CD4-positive, alpha-beta memory T cell (primary cell): ENCODE measurements at places on chromosomes 2 and 18.

DNA sequence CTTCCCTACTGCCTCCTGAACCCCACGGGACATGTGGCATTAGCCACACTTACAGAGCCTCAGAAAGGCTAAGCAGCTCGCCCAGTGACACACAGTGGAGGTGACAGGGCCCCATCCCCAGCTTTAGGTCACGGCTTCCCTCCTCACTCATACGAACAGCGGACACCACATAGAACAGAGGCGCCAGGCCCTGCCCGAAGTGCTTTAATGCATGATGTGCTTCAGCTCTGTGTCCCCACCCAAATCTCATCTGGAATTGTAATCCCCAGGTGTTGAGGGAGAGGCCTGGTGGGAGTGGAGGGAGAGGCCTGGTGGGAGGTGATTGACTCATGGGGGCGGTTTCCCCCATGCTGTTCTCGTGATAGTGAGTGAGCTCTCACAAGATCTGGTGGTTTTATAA lies 135.3 kb downstream of the PTGR3 start:
- H3K36me3 ChIP-seq = no peaks in the 10 kb centered on the region
- H3K27ac ChIP-seq = no peak overlapping the region
- H3K27me3 ChIP-seq = no peaks in the 10 kb centered on the region
- H3K4me3 ChIP-seq = no peak overlapping the region
- peaks cover 34% of the 10 kb centered on the region for H3K4me1 ChIP-seq

- H3K4me3 ChIP-seq = no peak overlapping the region
- no peaks in the 10 kb centered on the region for H3K4me1 ChIP-seq
- H3K36me3 ChIP-seq = no peaks in the 10 kb centered on the region
- no peak overlapping the region for H3K27ac ChIP-seq
- peak; percentile 21 for DNase-seq
Observed at GRCh38 chr2:94956797-94957391, 68.6 kb upstream of the MAL start.

DNA sequence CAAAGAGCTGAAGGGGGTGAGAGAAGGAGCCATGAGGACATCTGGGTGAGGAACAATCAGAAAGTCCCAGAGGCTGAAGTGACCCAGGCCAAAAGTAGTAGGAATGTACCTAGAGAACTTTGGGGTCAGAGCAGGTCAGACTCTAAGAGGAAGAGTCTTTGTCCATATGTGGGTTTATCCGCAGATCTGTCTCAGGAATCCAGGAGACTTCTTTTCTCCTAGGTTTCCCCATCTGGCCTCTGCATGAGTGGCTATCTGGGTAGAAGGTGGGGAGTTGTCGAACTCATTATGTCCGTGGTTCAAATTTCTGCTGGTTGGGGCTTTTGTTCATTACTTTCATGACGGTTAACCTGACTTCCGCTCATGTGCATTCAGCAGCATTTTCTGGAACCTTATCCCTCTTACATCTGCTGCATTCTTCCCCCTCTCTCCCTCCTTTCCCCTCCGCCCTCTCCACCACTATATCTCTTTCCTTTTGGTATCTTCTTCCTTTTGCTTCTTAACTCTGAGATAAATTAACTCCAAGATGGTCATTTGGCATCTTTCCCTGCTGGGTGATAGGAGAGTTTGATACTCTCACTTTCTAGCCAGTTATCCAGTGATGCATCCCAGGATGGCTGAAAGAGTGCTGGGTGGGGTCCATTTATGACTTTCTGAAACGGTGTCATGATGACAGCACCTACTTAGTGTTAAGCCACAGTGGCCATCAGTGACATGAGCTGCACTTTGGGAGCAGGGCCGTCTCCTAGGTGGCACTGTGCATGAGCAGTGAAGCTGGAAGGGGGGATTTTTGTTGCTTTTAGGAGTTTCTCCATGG lies 2.1 kb downstream of the LIPG start:
- DNase-seq = no peak
- H3K4me3 ChIP-seq = no peak overlapping the region
- no peaks in the 10 kb centered on the region for H3K36me3 ChIP-seq

GRCh38 chr2:98589489-98589888 lies 18.8 kb downstream of the COA5 start:
- no peak for DNase-seq
- H3K4me1 ChIP-seq = no peaks in the 10 kb centered on the region
- no peak overlapping the region for H3K27ac ChIP-seq
- peaks cover 59% of the 10 kb centered on the region for H3K36me3 ChIP-seq

GRCh38 chr2:161136696-161137324 lies 23.4 kb upstream of the TANK start:
- H3K36me3 ChIP-seq = no peaks in the 10 kb centered on the region
- peak; percentile 70 for DNase-seq
- peak overlapping the region; percentile 90 for H3K4me3 ChIP-seq
- H3K4me1 ChIP-seq = peaks cover 40% of the 10 kb centered on the region
- peak overlapping the region; percentile 97 for H3K27ac ChIP-seq
- H3K27me3 ChIP-seq = no peaks in the 10 kb centered on the region

DNA sequence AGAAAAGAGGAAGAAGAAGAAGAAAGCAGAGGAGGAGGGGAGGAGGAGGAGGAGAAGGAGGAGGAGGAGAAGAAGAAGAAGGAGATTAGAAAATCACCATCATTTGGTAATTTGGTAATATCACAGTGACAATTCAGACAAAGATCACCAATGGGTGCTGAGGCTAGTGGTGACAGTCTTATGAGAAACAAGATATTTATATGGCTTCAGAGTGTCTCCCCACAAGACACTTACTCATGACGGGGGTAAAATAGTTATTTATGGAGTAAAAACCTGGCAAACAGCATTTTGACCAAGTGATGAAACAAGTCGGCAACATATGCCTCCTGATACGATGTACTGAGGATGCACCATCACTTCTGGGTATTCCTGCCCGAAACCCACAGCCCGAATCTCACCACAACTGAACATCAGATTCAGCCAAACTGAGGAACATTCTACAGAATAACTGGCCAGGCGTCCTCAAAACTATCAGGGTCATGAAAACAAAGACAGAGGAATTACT lies 4.9 kb downstream of the ASPRV1 start:
- no peaks in the 10 kb centered on the region for H3K27me3 ChIP-seq
- H3K27ac ChIP-seq = no peak overlapping the region
- H3K4me3 ChIP-seq = no peak overlapping the region

DNA sequence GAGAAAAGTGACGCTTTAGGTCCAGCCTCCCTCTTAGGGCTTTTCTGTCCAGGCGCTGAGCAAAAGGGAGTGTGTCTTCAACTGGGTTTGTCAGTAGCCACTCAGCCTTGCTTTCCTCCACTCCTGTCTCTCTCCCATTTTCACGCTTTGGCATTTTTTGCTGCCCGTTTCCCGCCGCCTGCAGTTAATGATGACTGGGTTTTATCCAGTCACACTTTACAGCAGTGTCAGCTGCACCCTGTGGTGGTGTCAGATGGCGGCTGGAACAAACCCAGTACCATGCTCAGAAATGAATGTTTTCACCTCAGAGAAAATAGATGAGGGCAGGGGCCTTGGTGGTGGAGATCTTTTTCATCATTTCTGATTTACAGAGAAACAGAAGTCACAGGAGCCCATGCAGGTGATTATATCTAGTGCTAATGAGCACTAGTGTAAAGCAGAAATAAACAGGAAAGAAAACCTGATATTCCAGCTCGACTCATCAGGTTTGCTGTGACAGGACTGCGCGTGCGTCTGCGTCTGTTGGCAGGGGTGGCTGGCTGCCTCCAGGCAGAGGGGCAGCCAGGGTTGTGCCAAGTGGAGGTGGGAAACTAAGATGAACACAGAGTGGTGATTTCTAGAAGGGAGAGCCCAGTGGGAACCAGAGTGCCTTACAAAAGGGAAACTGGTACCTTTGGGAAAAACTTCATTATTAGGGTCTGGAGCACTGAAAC lies 139.9 kb downstream of the TANC1 start:
- no peak overlapping the region for H3K27ac ChIP-seq
- DNase-seq = no peak
- H3K36me3 ChIP-seq = no peaks in the 10 kb centered on the region
- no peak overlapping the region for H3K4me3 ChIP-seq
- H3K4me1 ChIP-seq = no peaks in the 10 kb centered on the region
- H3K27me3 ChIP-seq = no peaks in the 10 kb centered on the region

DNA sequence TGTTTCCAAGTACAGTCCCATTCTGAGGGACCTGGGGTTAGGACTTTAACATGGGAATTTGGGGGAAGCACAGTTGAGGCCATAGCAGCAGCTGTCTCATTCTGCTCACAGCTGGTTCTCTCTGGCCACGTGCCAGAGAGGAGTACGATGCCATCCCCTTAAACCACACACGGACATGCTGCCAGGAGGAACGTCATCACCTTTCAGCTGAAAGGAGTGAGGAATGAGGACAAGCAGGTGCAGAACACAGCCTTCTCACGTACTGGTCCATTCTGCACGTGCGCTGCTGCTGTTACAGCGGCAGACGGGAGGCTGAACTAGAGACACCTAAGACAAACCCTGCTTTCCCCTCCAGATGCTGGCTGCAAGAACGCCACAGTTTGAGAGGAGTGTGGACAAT lies 33.5 kb downstream of the ODC1 start:
- no peak overlapping the region for H3K27ac ChIP-seq
- no peaks in the 10 kb centered on the region for H3K4me1 ChIP-seq
- no peak overlapping the region for H3K4me3 ChIP-seq
- DNase-seq = no peak
- no peaks in the 10 kb centered on the region for H3K27me3 ChIP-seq

- H3K4me3 ChIP-seq = peak overlapping the region; percentile 79
- peak overlapping the region; percentile 81 for H3K27ac ChIP-seq
- H3K36me3 ChIP-seq = no peaks in the 10 kb centered on the region
- H3K4me1 ChIP-seq = peaks cover 81% of the 10 kb centered on the region
Observed at GRCh38 chr2:239266779-239267287, 134.0 kb downstream of the HDAC4 start.

- no peak overlapping the region for H3K4me3 ChIP-seq
- no peaks in the 10 kb centered on the region for H3K36me3 ChIP-seq
- no peaks in the 10 kb centered on the region for H3K4me1 ChIP-seq
- DNase-seq = no peak
- H3K27ac ChIP-seq = no peak overlapping the region
- H3K27me3 ChIP-seq = no peaks in the 10 kb centered on the region
Observed at GRCh38 chr18:41378598-41378997, 576.4 kb upstream of the PIK3C3 start.

DNA sequence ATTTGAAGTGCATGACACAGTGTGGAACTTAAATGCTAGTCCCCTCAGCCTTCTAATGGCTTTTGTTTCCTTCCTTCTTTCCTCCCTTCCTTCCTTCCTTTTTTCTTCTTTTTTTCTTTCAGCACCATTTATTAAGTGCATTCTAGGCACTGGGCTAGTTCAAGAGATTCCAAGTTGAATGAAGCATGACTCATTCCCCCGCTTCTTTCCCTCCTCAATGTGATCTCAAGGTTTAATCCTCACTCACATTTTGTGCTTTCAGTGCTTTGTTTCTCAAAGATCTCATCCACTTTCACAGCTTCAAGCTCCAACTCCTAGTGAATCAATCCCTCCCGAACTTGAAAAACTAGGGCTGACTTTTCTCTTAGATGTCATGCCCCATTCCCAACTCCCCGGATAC lies 90.1 kb downstream of the LBH start:
- DNase-seq = no peak
- no peaks in the 10 kb centered on the region for H3K36me3 ChIP-seq
- H3K27me3 ChIP-seq = no peaks in the 10 kb centered on the region
- no peak overlapping the region for H3K4me3 ChIP-seq
- H3K27ac ChIP-seq = no peak overlapping the region
- peaks cover 4% of the 10 kb centered on the region for H3K4me1 ChIP-seq

- H3K27ac ChIP-seq = no peak overlapping the region
- no peak overlapping the region for H3K4me3 ChIP-seq
- H3K36me3 ChIP-seq = no peaks in the 10 kb centered on the region
- H3K4me1 ChIP-seq = no peaks in the 10 kb centered on the region
- no peaks in the 10 kb centered on the region for H3K27me3 ChIP-seq
Observed at GRCh38 chr18:1578505-1578904, 673.8 kb downstream of the ADCYAP1 start.

GRCh38 chr18:76679945-76680344 lies 142.4 kb upstream of the ZNF236 start:
- no peak overlapping the region for H3K4me3 ChIP-seq
- H3K27me3 ChIP-seq = no peaks in the 10 kb centered on the region
- H3K27ac ChIP-seq = no peak overlapping the region
- no peaks in the 10 kb centered on the region for H3K36me3 ChIP-seq
- no peak for DNase-seq

- H3K27me3 ChIP-seq = no peaks in the 10 kb centered on the region
- H3K4me1 ChIP-seq = no peaks in the 10 kb centered on the region
- no peaks in the 10 kb centered on the region for H3K36me3 ChIP-seq
- no peak overlapping the region for H3K4me3 ChIP-seq
Observed at GRCh38 chr2:169002161-169002738, 28.9 kb downstream of the ABCB11 start.

- peaks cover 64% of the 10 kb centered on the region for H3K4me1 ChIP-seq
- H3K4me3 ChIP-seq = peak overlapping the region; percentile 45
- H3K36me3 ChIP-seq = no peaks in the 10 kb centered on the region
Observed at GRCh38 chr2:96207073-96207773, 1.4 kb downstream of the STARD7 start.

DNA sequence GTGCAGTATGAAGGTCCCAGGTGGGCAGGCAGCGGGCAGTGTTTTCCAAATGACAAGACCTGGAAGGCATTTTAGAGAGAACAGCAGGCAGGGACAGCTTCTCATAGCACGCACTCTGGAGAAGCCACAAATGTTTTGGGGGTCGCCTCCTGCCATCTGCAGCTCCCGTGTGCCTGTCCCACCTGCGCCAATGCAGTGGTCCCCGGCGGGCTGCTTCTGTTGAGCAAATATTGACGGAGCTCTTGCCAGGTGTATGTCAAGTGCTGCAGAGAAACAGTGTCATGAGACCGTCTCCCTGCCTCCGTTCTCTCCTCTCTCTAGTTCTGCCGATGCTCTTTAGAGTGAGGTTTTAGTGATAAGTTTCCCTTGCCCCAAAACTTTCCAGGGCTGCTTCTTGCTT lies 174.8 kb downstream of the LDLRAD4 start:
- H3K36me3 ChIP-seq = no peaks in the 10 kb centered on the region
- no peak overlapping the region for H3K27ac ChIP-seq
- no peaks in the 10 kb centered on the region for H3K27me3 ChIP-seq
- H3K4me3 ChIP-seq = no peak overlapping the region

GRCh38 chr18:40356168-40356567 lies 1598.9 kb upstream of the PIK3C3 start:
- no peak for DNase-seq
- no peaks in the 10 kb centered on the region for H3K4me1 ChIP-seq
- no peaks in the 10 kb centered on the region for H3K36me3 ChIP-seq
- no peak overlapping the region for H3K4me3 ChIP-seq
